ENCODE measurements at places on chromosomes 1 and 21.

DNA sequence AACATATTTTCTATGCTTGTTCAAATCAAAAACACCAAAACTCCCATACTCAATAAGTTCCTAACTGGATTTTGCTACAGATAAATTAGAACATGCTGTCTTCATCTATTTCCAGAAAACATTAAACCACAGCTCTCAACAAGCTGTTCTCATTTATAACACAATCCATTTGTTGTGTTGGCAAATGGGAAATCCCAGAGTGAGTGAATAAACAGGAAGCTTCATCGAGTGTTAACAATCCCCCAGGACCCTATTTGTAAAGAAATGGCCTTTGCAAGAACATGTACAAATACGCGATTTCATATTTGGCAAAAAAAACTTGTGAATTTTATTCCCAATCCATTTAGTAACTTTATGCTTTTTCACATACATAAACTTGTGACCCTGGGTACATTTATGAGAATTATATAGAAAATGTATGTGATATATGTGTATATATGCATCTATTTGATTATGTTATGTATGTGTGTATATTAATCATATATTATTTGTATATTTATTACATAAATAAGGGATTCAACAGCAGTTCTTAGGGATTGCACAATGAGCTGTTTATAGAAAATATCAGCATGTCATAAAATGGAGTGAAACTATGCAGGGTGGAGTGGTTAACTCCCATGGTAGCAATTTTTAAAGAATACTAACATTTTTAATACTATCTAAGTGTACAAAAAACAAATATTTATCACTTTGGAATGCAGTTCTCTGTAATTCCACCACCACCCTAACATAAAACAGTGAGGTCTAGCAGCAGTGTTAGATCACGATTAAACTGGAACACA, 160.0 kb downstream of the NEGR1 start:
- no peak for DNase-seq

- DNase-seq, result no peak
Observed at GRCh38 chr1:17662786-17663185, 92.3 kb upstream of the ACTL8 start.

- DNase-seq, result no peak
Observed at GRCh38 chr1:61873581-61873980, 131.3 kb downstream of the PATJ start.

GRCh38 chr1:241985787-241986186, 13.1 kb downstream of the MAP1LC3C start:
- DNase-seq, result peak; percentile 73

DNA sequence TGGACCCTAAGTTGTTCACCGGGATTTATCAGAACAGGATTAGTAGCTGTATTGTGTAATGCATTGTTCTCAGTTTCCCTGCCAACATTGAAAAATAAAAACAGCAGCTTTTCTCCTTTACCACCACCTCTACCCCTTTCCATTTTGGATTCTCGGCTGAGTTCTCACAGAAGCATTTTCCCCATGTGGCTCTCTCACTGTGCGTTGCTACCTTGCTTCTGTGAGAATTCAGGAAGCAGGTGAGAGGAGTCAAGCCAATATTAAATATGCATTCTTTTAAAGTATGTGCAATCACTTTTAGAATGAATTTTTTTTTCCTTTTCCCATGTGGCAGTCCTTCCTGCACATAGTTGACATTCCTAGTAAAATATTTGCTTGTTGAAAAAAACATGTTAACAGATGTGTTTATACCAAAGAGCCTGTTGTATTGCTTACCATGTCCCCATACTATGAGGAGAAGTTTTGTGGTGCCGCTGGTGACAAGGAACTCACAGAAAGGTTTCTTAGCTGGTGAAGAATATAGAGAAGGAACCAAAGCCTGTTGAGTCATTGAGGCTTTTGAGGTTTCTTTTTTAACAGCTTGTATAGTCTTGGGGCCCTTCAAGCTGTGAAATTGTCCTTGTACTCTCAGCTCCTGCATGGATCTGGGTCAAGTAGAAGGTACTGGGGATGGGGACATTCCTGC, 3.9 kb upstream of the OLFML3 start:
- peak; percentile 79 for DNase-seq

DNA sequence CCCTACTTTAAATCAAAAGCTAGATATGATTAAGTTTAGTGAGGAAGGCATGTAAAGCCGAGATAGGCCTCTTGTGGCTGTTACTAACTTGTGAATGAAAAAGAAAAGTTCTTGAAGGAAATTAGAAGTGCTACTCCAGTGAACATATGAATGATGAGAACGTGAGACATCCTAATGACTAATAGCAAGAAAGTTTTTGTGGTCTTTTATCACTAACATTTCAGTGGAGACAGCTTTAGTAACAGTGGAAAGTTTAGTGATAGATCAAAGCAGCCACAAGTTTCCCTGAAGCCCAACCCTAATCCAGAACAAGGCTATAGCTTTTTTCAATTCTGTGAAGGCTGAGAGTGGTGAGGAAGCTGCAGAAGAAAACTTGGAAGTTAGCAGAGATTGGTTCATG, 73.6 kb upstream of the LRRC8B start:
- DNase-seq, result no peak

- DNase-seq, result no peak
Observed at GRCh38 chr1:84855168-84855567, 37.8 kb downstream of the LPAR3 start.

DNA sequence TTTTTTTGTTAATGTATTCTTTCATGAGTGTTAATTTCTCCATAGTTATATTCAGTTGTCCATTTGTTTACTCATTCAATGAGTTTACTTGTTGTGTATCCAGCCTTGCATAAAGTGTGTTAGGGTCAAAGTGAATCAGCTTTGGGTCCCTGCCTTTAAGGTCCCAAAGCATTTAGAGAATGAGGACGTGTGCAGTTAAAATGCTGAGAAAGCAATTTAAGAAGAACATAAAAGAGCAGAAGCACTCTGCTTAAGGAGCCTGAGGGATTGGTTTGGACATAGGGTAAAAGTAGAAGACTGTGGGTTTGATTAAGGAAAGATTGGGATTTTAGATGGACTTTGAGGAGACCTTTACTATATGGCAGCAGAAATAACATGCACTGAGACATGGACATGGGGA, 3.5 kb downstream of the OR14I1 start:
- no peak for DNase-seq

DNA sequence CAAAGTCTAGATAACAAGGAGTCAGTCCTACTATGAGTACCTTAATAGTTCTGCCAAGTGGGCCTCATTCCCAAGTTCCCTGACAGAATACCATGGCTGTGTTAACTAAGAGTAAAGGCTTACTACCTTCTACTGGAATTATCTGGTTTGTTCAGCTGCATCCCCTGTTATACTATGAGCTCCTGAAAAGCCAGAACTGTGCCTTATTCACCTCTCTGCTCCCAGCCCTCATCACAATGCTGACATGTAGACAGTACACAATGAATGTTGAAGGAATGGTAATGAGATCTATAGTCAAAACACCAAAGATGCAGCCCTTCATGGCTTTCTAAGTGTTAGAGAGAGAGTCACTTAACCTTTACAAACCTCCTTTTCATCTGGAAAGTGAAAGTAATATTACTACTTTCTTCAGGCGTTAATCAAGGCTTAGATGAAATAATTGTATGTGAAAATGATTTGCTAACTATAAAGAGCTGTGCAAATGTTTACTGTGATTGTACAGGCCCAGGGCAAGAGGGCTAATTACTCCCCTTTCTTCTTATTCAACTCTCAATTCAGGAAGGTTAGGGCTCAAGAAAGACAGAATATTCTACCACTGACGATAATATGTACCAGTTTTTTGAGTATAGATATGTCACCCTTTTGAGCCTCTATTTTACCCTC, 70.3 kb upstream of the MROH9 start:
- no peak for DNase-seq

DNA sequence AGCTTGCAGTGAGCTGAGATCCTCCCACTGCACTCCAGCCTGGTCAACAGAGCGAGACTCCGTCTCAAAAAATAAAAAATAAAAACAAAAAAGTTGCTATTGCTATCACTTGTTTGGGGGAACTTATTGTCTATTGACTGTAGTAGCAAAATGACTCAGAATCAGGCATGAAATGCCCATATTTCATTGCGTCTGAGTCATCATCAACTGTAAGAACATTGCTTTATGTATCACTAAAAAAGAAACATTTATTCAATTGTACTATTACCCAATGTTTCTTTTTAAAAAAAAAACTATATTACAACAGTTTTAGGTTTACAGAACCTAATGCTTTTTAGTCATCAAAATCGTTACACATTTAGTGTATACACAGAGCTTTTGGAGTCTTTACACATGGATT, 91.0 kb upstream of the FMN2 start:
- peak; percentile 17 for DNase-seq

- no peak for DNase-seq
Observed at GRCh38 chr21:43885721-43886120, 20.7 kb downstream of the AGPAT3 start.

DNA sequence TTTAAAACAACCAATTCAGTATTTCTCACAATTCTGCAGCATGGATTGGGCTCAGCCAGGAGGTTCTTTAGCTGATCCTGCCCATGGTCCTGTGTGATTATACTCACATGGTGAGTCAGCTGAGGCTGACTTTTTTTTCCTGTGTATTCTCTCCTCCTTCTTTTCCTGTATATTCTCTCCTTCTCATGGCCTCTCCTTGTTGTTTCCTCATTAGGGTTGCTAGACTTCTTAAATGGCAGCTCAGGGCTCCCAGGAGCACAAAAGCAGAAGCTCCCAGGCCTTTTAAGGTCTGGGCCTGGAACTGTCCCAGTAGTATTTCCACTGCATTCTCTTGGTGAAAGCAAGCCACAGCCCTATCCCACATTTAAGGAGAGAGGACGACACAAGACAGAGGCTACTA, 26.8 kb downstream of the VANGL1 start:
- peak; percentile 6 for DNase-seq

- no peak for DNase-seq
Observed at GRCh38 chr1:65279070-65279779, 30.1 kb upstream of the DNAJC6 start.

GRCh38 chr1:161966067-161966466, 57.6 kb downstream of the OLFML2B start:
- DNase-seq, result no peak

DNA sequence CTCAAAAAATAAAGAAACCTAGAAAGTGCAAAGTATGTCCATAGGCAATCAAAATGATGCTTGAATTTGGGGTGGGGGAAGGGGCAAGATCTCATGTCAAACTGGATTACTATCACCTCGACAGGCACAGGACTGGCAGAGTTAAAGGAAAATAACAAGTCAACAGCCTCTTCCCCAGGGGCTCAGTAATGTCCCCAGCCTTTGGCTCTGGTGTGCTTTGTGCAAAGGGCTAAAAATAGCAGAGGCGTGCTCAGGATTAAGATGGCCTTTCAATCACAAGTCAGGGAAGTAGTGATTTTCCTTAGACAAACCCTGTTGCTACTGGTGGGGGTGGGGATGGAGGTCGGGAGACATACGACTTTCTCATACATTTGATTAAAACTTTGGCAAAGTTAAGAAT, 63.5 kb upstream of the OLIG2 start:
- no peak for DNase-seq

DNA sequence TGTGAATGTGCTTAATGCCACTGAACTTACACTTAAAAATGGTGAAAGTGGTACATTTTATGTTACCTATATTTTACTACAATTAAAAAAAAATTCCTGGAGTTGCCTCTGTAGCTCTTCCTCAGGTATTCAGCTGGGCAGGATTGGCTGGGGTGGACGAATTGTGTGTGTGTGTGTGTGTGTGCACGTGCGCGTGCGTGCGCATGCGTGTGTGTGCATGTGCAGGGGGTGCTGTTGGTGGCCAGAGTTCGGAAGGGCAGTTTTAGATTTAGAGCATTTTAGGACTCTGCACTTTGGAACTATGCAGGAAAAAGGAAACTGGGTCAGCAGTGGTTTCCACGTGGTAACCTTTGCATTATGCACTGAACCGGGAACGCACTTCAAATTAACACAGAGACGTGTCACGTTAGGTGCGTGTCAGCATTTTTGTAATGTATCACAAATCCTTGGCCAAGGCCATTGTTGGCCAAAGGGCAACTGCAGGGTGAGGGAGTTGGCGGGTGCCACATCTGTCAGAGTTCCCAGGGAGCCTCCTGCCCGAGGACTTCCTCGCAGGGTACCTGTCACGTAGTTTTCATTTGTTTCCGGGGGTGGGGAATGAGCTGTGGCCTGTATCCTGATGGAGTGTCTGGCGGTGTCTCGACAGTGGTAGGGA, 312.8 kb downstream of the CAMTA1 start:
- no peak for DNase-seq

GRCh38 chr1:47384083-47384482, 32.0 kb upstream of the FOXE3 start:
- no peak for DNase-seq

GRCh38 chr1:48740621-48741020, 36.1 kb downstream of the BEND5 start:
- DNase-seq, result no peak
